Left renal cortex interstitium (tissue), 4 donors: ENCODE measurements at places on chromosomes 1 and 21.

- no peak for DNase-seq
These were observed 8.2 kb upstream of the CTTNBP2NL start for GRCh38 chr1:112387807-112388206.

DNA sequence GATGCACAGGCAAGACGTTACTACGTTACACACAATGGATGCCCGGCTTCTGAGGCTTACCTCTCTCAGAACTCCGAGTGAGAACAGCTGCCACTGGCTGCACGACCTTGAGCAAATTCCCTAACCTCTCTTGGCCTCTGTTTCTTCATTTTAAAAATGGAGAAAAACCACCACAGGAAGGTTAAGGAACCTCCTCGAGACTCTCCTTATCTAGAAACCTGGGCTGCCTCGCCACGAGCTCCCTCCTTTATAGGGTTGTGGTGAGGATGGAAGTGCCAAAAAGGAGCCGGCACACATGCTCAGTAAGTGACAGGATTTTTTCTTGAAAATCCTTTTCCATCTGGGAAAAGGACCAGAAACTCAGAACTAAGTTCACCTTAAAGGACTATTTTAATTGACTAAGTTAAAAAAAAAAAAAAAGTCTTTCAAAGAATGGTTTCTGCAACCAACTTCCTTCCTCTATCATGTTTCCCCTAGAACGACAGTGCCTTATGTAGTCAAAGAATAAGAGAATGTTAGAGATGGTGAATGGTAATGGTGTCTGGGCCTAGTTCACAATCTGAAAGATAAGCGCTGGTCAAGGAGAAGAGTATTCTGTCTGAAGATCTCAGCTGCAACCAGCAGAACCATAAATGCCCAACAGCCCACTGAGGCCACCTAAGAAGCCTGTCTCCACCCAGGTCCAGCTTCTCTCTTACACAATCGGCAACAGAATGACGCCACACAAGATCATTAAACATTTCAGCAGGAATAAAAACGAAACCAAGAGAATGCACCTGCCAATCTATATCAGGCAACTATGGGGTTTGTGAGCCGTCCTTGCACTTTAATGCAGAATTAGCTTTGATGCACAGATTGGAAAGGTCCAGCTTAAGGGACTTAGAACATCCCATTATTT lies 64.9 kb downstream of the SLC45A1 start:
- no peak for DNase-seq

- DNase-seq, result no peak
These were observed 112.5 kb downstream of the MRPL39 start for GRCh38 chr21:25494804-25495203.

GRCh38 chr21:39900911-39901310 lies 33.7 kb downstream of the PCP4 start:
- no peak for DNase-seq

DNA sequence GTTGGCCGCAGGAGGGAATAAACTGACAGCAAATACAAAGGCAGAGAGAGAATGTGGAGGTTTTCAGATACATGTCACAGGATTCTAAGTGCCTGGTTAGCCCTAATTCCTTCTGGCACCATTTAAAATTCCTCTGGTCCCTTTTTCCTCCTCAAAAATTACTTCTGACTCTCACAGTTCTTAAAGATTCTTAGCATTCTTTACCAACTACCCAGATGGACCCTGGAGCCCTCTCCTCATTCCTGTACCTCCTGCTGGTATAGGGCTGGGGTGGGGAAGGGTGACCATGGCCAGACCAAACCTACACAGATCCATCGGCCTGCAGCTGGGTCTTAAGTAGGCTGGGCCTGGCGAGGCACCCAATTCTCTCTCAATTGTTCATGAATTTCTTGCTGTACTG lies 7.2 kb downstream of the MKNK1 start:
- no peak for DNase-seq

DNA sequence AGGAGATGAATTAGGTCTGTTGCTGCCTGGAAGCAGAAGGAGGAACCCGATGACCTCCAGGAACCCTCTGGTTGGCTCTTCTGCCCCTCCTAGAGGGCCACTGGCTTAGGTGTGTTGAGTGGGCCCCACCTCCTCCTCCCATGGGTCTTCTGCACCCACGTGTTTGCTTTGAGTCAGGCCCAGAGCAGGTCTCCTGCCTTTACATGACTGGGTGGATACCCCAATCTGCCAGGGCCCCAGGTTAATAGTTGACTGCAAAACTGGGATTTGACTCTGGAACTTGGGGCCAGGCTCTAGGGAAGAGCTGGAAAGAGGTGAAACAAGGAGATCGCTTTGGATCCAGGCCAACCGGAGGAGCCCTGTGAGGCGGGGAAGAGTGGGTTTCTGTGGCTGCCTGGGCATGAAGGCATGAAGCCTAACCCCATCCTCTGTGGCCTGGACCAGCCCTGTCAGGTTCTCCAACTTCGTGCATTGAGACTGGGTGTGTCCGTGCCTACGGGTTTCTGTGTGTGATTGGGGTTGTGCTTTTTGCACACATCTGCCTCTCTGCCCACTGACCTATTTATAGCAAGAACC lies 7.8 kb upstream of the LAD1 start:
- no peak for DNase-seq

DNA sequence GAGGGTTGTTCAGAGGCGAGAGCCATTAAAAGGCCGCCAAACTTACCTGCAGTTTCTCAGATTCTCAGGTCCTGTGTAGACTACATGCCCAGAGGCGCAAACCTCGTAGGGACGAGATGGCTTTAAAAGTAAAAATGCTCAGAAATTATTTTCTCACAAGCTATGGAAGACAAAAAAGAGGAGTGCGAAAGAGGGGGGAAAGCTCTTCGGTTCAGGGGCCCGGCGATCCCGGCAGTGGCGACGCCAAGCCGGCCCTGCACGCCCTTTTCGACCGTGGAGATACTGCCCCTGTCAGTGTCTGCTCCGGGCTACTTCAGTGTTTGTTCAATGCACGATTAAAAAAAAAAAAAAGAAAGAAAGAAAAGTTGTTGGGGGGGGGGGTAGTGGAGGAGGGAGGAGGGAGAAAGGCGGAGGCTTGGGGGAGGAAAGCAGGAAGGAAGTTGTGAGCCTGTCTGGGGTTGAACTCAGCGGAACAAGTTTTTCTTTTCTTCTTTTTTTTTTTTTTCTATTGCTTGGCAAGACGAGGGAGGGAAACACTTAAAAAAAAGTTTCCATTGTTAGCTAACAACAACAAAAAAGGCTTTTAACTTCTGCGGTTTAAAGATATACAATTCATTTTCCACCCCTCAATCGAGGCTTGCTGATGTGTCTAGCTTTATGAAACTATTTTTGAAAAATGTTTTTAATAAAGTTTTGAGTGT lies at the start of gene ITPKB:
Gene ITPKB, minus strand, starts transcription at position 288 of the 701 bp plus-strand sequence. CDS start 1,824 bp downstream, outside the sequence.
- no peak for DNase-seq

DNA sequence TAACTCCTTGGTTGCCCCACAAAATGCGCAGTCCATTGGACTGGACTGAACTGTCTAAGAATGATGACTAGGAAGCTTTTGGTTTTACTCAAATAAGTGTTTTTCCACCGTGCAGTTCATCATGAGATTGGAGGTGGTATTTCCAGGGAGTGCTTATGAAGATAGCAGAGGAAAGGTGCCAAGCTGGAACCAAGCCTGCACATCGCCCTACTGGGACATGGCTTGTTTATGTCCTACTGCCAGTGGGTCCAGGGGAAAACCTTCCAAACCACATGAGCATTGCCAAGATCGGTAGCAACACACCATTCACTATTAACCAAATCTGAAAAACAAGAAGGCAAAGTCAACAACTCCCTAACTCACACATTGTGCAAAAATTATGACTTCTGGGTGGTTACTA lies 54.7 kb upstream of the DSCAM start:
- no peak for DNase-seq

- no peak for DNase-seq
These were observed 7.4 kb downstream of the IRF2BP2 start for GRCh38 chr1:234602334-234603220.

DNA sequence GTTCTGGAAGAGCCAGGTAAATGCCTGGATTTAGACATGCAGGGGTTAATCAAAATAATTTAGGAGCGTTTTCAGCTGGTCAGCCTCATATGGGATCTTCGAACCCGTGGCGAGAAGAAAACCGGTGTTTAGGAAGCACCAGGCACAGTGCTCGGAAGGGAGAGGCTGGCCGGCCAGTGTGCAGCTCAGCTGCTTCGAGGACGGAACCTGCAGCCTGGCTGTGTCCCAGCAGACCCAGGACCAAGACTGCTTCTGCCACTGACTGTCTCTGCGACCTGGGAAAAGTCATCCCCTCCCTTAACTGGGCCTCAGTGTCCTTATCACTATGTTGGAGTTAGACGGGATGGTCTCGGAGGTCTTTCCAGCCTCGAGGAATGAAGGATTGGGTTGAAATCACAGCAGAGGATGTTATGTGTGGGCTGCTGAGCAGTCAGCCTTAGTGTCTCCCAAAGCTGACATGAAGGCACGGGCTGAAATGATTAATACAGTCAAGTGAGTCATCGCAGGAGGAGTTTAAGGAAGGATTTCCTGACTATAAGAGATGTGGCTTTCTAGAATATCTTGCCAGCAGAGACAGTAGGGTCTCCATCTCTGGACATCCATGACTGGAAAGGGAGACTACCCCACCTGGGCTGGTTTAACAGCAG lies 20.8 kb downstream of the PPFIA4 start:
- DNase-seq, result no peak

DNA sequence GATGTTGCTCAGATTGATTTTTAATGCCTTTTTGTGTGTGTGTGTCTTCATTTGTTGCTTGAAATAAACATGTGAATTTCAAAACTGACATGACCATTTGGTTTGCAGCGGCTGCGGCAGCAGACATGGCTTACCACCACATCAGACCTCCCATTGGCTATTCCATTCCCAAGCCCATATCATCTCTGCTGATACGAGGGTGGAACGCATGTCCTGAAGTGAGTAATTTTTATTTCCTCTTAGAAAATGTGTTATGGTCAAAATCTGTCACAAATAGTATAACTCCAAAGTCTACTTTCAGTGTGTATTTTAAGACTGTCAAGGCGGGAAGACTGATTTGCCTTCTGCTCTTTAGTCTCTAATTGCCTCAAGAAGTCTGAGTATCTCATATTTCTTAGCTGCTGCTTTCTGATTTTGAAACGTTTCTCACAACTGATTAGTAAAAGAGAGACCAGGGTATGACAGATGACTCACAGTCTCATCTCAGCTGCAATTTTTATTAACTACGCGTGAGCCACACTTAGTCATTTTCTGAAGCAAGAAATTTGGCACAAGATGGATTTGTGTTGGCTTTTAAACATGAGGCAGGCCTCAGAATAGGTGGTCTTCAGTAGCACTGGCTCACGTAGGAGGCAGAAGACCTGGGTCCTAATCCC lies 49.0 kb downstream of the LRRC53 start:
- DNase-seq, result no peak

DNA sequence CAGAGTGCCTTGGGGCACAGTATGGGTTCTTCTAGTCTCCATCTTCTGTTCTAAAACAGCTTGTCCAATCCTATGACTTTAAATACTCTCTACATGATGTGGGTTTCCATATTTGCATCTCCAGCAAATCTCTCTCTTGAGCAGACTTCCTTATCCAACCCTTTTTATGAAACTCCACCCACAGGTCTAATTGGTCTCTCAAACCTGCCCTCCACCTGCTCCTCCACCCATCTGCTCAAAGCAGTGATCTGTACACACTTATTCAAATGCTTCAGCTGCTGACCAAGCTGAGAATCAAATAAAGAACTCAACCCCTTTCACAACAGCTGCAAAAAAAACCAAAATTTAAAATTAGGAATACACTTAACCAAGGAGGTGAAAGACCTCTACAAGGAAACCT lies 11.5 kb downstream of the MCOLN2 start:
- DNase-seq, result no peak

GRCh38 chr1:117025568-117025967 lies 24.0 kb downstream of the CD101 start:
- no peak for DNase-seq

GRCh38 chr1:244231572-244232315 lies 180.7 kb downstream of the ZBTB18 start:
- no peak for DNase-seq

DNA sequence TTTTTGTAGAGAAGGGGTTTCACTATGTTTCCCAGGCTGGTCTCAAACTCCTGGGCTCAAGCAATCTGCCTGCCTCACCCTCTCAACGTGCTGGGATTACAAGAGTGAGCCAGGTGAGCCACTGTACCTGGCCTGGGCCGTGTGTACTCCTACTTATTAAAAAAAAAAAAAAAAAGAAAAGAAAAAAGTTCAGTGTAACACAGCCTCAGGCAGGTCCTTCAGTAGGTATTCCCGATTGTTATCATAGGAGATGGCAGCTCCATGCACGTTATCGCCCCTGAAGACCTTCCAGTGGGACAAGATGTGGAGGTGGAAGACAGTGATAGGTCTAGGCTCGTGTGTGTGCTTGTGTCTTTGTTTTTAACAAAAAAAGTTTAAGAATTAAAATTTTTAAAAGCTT lies 3.3 kb downstream of the ECHDC2 start:
- no peak for DNase-seq

- no peak for DNase-seq
These were observed 19.7 kb downstream of the MRPS6 start for GRCh38 chr21:34093083-34093482.

DNA sequence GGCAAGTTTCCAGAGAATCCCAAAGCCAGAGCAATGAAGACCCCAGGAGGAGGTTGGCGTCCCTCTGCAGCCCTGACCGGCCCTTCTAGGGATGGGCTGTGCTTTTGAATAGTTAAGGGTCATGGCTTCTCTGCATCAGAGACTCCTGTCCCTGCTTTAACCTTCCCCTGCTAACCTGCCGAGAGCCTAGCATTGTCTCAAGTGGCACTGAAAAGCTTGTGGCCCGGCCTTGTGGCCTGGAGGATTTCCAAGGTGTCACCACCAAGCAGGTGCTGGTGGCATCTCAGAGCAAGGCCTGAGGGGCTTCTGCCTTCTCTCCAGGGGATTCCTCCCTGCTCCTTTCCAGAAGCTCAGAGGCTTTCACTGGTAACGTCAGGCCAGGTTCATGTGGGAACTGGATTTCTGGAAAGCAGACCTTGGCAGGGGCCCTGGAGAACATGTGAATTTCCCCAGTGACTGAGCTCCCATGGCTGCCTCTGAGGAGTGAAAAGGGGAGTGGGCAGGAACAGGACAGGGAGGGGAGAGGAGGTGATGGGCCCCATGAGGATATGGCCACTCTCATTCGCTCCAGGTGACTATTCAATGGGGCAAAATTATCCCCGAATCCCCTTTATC lies 409.9 kb downstream of the PTPRU start:
- DNase-seq, result no peak

- DNase-seq, result no peak
These were observed 82.5 kb upstream of the CNTN2 start for GRCh38 chr1:204960306-204961125.

DNA sequence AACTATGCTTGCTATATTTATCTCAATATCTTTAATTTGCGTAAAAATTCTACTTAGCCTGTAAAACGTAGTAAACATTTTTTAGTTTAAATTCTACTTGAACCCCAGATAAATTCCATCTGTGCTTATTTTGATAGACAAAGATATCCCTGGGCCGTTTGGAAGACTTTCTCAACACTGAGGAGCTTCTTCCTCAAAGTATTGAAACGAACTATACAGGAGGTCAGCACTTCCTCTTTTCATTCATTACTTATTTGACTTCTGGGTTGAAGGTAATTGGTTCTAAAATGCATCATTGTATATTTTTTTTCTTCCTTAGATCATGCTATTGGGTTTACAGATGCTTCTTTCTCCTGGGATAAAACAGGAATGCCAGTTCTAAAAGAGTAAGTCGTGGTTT lies 74.7 kb downstream of the HSPA13 start:
- no peak for DNase-seq

GRCh38 chr21:44931137-44931500 lies 8.7 kb upstream of the SLX9 start:
- no peak for DNase-seq

- no peak for DNase-seq
These were observed 47.8 kb downstream of the ITPKB start for GRCh38 chr1:226691247-226691646.

GRCh38 chr1:197096137-197096536 lies 29.1 kb upstream of the F13B start:
- DNase-seq, result no peak
